ENCODE measurements at places on chromosomes 1 and 21.

- DNase-seq, result no peak
Observed at GRCh38 chr1:109104364-109105151, 9.4 kb upstream of the ELAPOR1 start.

GRCh38 chr21:33051925-33052324, 18.0 kb upstream of the OLIG1 start:
- DNase-seq, result no peak

GRCh38 chr1:185652348-185652747, 81.8 kb upstream of the HMCN1 start:
- DNase-seq, result no peak

GRCh38 chr21:41931041-41931451, 22.8 kb downstream of the C2CD2 start:
- no peak for DNase-seq

- DNase-seq, result peak; percentile 73
Observed at GRCh38 chr1:108590957-108591356, 31.1 kb downstream of the EEIG2 start.

DNA sequence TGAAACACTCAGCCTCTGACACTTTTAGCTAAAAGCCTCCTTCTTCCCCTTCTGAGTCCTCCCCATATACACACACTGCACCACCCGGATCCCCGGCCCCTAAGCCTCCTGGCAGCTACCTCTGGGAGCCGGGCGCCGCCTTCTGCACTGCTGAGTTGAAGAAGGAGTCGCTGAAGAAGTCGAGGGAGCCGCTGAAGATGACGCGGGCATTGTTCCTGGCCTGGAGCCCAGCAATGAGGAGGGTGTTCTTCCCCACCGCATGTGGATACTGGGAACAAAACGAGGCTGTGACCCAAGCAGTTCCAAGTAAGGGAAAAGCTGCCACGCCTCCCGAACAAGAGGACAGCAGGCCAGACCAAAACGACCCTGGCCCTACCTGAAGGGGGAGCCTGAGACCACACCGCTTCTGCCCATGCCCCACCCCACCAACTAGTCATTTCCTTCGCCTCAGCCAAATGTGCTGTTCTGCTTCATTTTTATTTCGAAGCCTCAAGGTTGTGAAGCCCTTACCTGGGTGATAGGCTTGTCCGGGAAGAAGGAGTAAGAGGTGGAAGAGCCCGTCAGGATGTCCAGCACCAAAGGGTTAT, 7.0 kb downstream of the DDOST start:
- DNase-seq, result no peak

- DNase-seq, result no peak
Observed at GRCh38 chr1:203567596-203567995, 59.0 kb upstream of the ATP2B4 start.

DNA sequence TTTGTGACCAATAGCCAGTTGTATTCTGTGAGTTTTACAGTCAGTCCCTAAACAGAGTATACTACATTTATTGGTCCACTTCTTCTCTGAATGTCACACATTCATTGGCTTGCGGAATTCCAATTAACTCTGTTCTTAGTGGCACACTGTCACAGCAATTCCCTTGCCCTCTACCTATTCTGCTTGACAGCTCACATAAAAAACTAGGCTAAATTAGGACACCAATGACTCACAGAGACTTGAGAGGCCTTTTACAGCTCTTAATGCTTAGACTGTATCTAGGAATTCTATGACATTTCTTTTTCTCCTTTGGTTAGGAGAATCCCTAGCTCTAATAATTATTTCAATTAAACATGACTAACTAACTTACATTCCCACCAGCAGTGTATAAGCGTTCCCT, 104.1 kb downstream of the NEGR1 start:
- peak; percentile 56 for DNase-seq

DNA sequence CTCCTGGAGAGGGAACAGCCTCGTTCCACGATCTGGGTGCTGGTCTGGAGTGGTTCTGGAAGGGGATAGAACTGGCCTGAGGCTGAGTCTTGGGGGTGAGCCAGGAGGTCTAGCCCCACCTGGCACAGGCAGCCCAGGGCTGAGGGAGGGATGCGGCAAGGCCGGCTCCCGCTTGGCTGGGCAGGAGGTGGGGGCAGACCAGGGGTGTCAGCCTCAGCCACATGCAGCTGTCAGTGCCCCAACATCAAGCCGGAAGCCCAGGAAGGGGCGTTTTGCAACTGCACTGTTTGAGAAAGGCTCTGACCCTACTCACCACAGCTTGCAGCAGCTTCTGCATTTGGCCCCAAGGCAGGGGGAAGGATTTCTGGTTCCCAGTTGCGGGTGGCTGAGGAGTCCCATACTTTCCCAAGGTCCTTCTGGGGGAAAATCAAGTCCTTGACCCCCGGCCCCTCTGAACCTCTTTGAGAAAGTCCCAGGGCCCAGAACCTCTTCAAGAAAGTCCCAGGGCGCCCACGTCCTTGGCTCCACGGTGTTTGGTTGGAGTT, 2.0 kb downstream of the EFHD2 start:
- no peak for DNase-seq

DNA sequence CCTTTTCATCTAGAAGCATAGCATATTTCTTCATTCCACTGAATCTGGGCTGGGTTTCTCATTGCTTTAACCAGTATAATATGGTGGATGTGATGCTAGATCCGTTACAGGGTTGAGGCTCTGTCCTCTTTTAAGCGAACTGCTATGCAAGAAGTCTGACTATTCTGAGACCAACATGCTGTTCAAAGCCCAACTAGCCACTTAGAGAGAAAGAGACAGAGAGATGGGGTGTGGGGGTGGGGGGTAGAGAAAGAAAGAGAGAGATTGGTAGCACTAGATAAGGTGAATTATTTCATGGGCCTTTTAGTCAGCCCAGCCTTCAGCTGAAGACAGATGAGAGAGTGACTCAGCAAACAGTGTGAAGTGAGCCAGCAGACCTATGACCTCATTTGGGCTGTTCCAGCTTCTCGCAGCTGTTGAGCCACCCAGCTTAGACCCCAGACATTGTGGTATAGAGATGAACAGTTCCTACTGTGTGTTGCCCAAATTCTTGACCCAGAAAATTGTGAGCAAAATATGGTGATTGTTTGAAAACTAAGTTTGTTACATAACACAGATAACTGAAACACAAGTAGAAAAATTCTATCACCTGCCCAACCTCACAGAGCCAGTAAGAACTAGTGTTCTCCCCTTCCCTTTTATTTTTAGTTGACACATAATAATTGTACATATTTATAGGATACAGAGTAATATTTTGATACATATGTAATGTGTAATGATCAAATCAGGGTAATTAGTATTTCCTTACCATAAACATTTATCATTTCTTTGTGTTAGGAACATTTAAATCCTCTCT, 40.7 kb upstream of the PRKACB start:
- peak; percentile 68 for DNase-seq

GRCh38 chr1:51299185-51299885, 31.0 kb downstream of the TTC39A start:
- DNase-seq, result no peak

GRCh38 chr1:10245674-10246073, 35.3 kb downstream of the KIF1B start:
- no peak for DNase-seq

DNA sequence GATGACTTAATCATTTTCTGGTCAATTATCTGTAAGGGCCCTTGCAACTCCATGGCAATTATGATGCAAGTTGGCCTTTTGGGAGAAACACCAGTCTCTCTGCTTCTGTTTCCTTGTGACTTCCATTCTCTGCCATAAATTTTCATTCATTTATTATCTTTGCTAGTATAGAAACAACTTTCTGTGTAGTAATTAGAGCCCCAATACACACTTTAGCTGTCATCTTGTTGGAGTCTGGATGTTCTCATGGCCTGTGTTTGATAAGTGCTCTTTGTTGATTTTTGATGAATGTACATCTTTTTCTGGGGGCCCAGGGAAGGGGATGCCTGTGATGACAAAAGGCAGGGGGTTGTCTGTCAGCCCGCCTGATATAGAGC, 22.4 kb downstream of the PROX1 start:
- DNase-seq, result no peak

GRCh38 chr1:54284781-54285529, 85.0 kb downstream of the MRPL37 start:
- DNase-seq, result no peak

DNA sequence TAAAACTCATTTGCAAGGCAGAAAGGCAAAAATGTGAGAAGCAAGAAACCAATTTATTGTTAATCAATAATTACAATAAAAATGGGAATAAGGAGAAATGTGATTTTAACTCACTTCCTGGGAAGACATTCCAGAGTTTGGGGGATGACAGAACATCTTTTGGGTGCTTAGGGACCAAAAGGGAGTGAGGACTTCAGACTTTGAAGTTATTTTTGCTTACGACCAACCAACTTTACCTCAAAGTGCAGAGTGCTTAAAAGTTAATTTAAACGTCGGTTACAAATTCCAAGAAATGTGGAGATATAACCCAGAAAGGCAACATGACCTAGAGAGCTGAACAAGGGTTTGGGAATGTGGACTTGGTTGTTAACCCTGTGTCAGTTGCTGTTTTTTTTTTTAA, 234.5 kb upstream of the C1orf105 start:
- no peak for DNase-seq

DNA sequence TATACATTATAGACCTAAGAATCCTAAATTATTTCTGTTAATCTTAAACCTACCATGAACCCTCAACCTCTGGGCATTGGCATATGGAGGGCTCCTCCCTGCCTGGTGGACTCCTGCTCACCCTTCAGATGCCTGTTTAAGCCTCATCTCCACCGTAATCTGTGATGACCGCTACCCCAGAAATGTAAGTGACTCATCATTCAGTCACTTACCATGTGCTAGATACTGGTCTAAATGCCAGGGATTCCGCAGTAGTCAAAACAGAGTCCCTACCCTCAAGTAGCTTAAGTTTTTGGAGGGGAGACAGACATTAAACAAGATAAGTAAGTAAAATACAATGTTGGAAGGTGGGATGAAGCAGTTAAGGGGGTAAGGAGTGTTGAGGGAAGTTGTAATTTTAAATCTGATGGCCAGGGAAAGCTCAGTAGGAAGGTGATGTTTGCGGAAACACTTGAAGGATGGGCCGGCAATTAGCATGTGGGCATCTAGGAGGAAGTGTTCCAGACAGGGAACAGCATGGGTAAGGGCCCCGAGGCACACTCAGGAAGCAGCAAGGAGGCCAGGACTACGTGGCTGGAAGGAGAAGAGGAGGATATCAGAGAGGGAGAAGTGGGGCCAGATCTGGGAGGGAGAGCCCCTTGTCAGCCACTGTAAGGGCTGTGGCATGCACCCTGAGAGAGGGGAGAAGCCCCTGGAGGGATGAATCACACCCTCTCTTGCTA, 141.7 kb upstream of the HOOK1 start:
- peak; percentile 31 for DNase-seq

DNA sequence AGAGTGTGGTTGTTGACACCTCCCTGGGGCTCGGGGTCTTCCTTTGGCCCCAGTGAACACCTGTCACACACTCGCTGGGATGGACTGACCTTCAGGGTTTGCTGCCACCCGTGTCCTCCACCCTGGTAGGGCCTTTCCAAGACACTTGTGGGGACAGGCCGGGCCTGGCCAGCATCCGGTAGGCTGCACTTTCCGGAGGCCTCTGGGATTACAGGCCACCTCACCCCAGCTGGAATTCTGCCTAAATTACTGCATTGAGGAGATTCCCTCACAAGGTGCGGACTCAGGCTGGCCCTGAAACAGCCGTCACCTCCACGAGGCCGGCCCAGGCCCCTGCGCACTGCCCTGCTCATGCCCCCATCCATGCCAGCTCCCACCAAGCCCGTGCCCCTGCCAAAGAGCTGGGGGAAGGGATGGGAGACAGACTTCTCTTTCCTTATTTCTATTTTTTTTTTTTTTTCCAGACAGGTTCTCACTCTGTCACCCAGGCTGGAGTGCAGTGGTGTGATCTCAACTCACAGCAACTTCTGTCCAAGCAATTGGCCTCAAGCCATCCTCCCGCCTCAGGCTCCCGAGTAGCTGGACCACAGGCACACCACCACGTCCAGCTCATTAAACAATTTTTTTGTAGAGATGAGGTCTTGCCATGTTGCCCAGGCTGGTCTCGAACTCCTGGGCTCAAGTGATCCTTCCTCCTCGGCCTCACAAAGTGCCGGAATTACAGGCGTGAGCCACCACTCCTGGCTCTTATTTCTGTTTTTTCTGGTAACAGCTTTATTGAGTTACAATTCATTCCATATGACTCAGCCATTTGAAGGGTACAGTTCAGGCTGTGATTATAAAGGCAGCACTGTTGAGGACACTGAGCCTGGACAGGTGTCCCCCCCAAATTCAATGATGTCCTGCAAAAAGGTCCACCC, 11.3 kb downstream of the CSTB start:
- DNase-seq, result no peak

DNA sequence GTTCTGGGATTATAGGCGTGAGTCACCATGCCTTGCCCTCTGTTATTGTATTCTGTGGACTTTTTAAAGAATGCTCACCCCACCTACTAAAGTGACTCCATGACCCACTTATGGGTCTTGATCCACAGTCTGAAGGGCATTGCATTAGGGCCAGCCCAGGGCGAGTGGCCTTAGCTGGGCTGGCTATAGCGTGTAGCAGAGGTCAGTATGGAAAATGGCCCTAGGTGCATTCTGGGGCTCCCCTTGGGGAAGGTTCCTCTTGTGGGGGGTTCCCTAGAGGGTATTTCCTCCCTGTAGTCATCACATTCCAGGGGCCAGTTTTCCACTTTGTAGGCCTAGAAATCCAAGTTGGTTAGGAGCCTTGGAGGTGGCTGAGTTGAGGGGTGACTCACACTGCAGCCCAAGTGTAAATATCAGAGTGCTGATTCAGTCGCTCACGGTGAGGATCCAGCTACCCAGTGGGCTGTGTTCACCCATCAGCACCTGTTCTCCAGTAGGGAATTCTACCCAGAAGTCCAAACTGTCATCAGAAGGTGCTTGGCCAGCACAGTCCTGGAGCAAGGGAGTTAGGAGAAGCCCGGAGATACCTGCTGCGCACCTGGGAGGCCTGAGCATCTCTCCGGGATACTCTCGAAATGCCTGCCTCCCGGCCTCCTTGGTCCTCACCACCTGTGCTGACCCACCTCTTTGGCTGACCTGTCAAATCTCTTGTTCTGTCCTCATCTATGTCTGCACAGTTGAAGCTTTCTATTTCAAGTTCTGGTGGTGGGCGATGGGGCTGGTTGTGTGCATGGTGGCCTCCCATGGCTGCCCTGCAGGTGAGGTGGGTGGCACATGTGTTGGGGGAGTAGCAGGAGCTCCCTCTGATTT, 52.2 kb downstream of the NENF start:
- DNase-seq, result peak; percentile 90

GRCh38 chr1:7284839-7285435, 486.2 kb upstream of the VAMP3 start:
- DNase-seq, result peak; percentile 29

DNA sequence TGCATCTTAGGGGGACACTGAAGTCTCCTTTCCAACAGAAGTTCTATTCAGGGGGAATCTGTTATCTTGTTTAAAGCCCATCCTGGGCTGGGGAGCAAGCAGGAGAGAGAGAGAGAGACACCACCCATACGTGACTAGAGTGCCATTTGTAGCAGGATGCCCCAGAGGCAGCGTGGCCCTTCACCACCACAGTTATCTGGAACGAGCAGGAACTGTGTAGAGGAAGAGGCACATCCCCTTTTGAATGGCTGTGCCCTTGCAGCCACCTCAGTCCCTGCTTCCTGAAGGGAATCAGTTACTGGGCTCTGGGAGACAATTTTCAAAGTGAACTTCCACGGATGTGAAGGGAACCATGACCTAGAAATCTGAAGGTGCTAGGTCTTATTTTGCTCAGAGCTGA, 19.4 kb upstream of the LAMTOR5 start:
- DNase-seq, result no peak

GRCh38 chr1:53893999-53894636, at the start of gene DIO1:
Gene DIO1, plus strand, starts transcription at chr1:53894187. Its CDS starts 24 bp downstream, at chr1:53894211.
- DNase-seq, result no peak

- no peak for DNase-seq
Observed at GRCh38 chr1:53616927-53617326, 122.0 kb downstream of the GLIS1 start.

GRCh38 chr1:177897281-177897997, 72.4 kb downstream of the SEC16B start:
- no peak for DNase-seq

All from kidney epithelial cell (primary cell).